CD4-positive, alpha-beta T cell treated with Interleukin-17A for 4 hours (primary cell): ENCODE measurements at places on chromosomes 2 and 18.

GRCh38 chr2:59677158-59677557 is 876.3 kb downstream of the BCL11A start:
- DNase-seq = no peak

GRCh38 chr2:199955007-199955338 is 318 bp downstream of the TYW5 start:
- DNase-seq = no peak

DNA sequence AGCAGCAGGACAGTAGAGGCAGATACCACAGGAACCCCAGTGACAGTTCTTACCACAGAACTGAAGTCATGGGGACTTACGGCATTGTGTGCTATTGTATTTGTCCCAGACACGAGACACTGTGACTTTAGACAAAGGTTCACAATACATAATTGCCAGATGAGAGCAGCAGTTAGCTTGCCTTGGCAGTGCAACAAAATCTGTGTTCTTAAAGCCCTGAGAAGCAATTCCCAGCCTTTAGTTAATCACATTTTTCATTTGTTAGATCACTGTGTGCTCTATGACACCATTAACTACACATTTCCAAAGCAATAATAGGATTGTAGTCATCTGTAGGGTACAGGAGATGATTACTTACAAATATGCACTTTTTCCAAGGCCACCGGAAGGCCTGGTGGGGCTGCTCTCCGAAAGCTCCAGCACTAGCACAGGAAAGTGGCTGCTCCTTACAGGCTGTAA is 97.5 kb upstream of the LDLRAD4 start:
- no peak for DNase-seq

DNA sequence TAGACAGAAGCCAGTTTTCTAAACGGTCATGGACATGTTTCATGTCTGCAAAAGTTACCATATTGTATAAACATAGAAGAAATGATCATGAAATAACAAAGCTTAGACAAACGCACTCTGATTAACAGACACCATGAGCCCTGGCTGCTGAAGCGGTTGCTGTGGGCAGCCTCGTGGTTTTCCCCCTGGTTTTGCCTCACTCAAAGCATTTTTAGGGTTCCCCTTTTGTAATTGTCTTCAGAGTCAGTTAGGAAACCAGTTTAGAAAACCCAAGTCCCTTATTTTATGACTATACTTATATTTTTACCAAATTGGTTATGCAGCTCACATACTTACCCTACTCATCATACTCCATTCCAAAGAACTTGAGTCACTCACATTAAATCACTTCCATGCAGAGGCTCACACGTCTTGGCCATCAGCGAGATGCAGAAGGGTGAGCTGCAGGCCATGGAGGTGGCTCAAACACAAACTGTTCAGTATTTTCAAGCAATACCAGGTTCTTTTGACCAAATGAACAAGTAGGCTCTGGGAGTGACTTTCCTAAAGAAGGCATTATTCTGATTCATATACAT is 105.6 kb upstream of the SALL3 start:
- DNase-seq = no peak

GRCh38 chr2:134375935-134376334 is 122.1 kb downstream of the MGAT5 start:
- no peak for DNase-seq

DNA sequence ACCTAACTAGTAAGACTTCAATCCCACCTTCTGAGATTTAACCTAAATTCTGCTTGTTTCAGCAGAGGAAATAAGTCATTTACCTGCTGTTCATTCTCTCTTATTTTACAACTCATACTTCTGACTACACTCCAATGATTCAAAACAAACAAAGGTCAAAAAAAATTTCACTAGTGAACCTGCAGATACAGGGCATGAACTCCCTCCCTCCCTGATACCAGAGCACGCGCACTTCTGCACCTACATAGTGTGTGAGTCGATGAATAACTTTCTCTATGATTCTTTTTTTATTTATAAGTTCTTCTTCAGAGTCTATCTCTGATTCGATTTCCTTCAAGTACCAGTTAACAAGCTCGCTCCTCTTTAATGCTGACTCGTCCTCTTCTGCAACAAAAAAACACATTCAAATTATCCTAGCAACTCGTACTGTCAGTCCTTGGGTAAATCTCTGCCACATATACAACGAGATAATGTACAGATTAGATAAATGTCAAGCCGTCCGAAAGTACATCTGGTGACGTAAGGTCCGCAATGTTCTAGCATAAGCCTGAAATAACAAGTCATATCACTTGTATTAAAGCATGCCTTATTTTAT is 7.4 kb upstream of the LCT start:
- DNase-seq = no peak

- no peak for DNase-seq
These were observed 47.8 kb upstream of the TEX51 start for GRCh38 chr2:126850940-126851339.

DNA sequence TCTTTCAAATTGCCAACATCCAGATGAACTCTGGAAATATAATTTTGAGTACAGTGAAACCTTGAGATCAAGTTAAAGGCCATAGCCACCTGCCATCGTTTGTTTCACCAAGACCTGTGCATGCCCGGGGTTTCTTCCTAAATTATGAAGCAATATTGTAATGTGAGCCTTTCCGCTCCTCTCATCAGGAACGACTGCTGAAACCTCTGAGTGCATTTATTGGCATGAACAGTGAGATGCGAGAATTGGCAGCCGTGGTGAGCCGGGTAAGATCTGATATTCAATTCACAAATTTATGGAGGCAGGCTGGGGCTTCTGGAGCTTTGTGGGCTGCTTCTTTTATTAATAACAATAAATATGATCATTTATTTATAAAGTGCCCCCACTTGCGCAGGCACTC is 27.7 kb upstream of the ELOA2 start:
- no peak for DNase-seq

GRCh38 chr2:54634564-54635511 is 88.6 kb upstream of the EML6 start:
- peak; percentile 13 for DNase-seq

GRCh38 chr2:195636890-195637289 is 20.1 kb upstream of the SLC39A10 start:
- DNase-seq = no peak

DNA sequence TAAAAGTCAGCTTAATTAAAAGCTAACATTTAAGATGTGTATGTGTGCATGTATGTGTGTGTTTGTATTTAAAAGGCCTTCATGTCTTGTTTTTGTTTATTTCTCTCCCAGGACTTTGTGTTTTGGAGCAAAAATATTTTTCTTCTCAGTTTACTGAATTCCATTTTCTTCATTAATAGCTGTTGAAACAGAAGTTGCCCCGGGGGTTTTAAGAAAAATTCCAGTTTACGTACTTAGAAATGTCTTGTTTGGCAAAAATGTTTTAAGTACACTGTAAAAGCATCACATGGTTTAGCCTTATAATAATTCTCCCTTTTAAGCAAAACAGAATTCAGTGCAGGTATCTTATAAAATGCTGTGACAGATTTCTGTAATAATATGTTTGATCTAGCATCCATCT is 1233.0 kb upstream of the NRXN1 start:
- DNase-seq = no peak

- DNase-seq = no peak
These were observed 415.2 kb upstream of the KCNH7 start for GRCh38 chr2:163253621-163254285.

- DNase-seq = no peak
These were observed 9.4 kb downstream of the IL18RAP start for GRCh38 chr2:102432386-102432785.

DNA sequence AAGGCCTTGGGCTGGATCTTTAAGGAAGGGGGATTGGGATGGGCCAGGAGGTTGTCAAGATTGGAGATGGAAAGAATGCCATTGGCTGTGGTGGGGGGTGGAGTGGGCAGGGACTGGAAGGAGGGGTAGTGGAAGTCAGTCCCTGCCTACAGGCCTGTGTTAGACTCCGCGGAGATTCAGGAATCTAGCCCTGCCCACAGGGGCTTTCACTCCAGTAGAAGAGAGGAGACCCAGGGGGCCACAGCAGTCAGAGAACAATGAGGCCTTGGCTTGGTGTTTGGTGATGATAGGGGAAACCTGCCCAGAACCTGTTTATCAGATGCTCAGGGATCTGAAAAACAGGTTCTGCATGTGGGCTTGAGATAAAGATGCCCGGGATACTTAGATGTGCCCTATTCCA is 6.1 kb downstream of the STEAP3 start:
- DNase-seq = no peak

DNA sequence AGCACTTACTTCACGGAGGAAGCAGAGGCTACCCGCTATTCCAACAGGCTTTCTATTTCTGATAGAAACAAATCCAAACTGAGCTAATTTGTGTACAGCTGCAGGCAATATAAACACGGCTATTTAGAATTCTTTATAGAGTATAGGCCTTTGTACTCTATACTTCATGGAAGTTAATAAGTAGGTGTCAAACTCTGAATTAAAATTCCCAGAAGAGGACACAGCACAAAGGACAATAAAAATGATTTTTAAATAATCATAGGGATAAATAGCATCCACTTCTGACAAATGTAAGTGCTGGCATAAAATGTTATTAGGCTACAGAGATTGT is 261.5 kb downstream of the AFF3 start:
- DNase-seq = no peak

DNA sequence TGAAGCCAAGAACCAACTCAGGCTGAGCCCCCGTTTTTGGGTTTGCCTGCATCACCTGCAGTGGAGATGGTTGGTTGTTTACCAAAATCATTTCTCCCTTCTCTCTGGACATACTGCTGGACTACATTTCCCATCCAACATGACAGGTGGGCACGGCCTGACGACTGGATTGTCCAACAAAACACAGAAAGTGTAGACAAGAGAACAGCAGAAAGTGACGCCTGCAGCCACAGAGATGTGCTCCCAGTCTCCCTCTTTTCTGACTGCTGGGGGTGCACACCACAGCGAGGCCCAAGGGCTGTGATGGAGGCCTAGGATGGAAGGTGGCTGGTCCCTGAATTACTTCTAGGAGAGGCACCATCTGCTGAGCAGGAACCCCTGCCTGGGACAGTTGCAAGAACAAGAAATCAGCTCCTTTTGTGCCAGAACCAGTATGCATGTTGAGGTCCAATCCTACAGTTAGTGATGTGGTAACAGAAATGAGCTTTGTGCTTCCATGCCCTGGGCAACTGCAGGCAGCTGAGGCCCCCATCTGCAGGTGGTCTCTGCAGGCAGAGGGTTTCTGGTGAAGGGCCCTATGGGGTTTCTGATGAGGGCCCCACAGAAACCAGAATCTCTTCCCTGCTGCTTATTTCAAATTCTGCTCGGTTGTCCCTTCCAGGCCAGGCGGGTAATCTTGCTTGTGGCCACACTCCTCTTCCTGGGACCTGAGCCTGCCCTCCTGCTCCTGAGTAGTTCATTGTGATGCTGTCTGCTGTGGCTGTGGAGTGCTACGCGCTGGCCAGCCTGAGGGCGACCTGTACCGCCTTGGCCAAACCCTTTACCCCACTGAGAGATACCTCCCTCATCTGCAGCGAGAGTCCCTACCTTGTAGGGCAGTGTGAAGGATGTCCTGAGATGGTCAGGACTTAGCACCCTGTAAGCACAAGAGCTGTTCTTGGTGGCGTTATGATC is 168.3 kb downstream of the ASB1 start:
- DNase-seq = no peak

- no peak for DNase-seq
These were observed 98.1 kb upstream of the RGPD4 start for GRCh38 chr2:107728586-107728985.

GRCh38 chr2:5749347-5749746 is 57.2 kb downstream of the SOX11 start:
- DNase-seq = no peak
